ENCODE measurements at places on chromosomes 3 and 15.
A peak's percentile ranks its signal among the peaks of the same experiment; 100 is the strongest.

DNA sequence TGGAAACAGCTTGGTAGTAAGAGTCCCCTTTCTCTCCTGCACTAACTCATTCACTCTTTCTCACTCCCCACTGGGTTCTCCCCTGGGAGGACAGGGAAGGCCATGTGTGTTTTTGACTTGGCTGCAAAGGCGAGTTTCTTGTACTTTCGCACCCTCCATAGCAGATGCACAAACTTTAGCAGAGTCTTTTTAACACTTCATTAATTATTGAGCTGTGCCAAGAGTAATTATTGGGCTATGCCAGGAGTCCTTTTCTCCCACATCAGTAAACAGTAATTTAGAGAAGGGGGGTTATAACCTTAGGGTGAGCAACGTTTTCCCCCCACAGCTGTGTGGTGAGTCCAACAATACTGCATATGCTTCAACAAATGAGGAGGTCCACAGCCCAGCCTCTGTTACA, 224.4 kb upstream of the ATP11B start:
- DNase-seq, result no peak

GRCh38 chr3:62312201-62312600, 61.1 kb downstream of the FEZF2 start:
- DNase-seq, result no peak

GRCh38 chr15:68972201-68973065, 42.1 kb upstream of the NOX5 start:
- no peak for DNase-seq

GRCh38 chr3:168341192-168341815, 245.6 kb upstream of the GOLIM4 start:
- DNase-seq, result no peak

GRCh38 chr15:31828594-31828993, 201.7 kb upstream of the CHRNA7 start:
- DNase-seq, result no peak

DNA sequence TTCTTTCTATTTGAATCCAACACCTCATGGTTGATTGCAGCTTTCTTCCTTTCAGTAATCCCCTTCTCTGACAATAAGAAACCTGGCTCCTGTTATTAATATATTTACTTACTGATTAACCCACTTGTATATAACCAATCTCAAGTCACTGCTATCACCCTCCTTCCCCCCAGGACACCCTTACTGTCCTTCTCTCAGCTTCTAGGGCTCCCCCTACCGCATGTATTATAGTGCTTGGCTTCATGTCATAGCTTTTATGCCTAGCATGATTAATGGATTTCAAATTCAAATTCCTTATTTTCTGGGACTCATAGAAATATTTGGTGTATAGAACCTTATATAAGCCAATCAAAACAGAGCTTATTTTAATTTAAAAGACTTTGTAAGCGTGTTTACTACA, 75.7 kb upstream of the BNIP2 start:
- no peak for DNase-seq

- no peak for DNase-seq
These were observed 951.4 kb downstream of the PLOD2 start for GRCh38 chr3:145209561-145209960.

GRCh38 chr15:31206386-31207181, 105.1 kb upstream of the TRPM1 start:
- no peak for DNase-seq

DNA sequence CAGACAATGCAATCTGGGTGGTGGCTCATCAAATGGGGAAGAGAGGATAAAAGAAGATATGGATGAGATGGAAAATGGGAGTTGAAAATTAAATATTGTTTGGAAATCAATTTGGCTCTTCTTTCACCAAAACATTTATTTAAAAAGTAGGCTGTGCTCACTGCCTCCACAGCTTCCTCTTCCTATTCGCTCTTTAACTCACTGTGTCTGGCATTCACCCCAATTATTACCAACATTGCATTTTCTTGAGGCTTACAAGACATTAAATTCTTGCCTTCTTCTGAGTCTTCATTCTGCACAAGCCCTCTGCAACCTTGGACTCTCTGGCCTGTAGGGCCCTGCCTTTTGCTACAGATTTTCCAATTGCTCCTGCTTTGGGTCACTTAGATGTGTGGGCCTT, 52.9 kb upstream of the TSPAN3 start:
- no peak for DNase-seq

GRCh38 chr3:67489816-67490215, 164.6 kb downstream of the SUCLG2 start:
- no peak for DNase-seq

GRCh38 chr3:139547666-139548065, 8.1 kb upstream of the RBP1 start:
- DNase-seq, result no peak

GRCh38 chr3:197398286-197398878, 100.0 kb upstream of the DLG1 start:
- DNase-seq, result peak; percentile 29

DNA sequence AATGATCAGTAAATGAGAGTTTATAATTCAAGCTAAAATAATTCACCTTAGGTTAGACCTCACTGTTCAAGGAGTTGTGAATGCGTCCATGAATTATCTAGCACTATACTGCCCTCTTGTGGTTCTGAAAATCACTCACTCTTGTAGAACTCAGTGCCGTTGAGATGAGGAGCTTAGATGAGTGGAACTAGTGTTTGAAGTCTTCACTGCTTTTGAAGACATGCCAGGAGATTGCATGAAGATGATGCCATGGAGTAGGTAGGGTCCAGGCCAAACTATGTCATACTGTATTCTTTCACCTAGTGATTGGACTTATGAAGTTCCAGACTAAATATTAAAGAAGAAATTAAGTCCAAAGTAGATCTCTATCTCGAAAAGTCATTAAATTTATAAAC, 28.8 kb downstream of the LYSMD4 start:
- no peak for DNase-seq

DNA sequence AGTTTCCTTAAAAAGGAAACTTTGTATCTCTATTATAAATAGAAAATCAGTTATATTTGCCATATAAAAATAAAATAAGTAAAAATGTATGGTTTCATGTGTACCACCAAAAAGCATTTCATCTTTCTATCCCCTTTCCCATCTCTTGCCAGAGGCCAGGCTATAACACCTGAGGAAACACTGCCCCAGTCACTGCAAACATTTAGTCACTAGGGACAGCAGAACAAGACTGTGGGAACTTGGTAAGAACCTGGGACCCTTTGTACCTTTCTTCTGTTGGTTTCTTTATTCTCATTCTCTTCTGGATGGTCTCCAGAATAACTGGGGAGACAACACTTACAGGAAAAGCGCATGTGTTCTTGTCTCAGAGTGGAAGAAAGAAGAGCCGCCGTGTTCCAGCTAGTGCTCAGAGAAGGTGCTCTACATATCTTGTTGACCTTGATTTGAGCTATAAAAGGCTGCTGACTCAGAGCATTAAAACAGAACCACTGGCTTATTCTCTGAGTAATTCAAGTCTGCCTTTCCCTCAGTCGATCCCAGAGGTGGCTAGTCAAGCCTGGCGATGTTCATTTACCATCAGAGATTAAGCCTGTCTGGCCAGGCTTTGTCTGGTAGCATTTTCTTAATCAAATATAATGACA, 361.6 kb downstream of the RBMS3 start:
- DNase-seq, result no peak

DNA sequence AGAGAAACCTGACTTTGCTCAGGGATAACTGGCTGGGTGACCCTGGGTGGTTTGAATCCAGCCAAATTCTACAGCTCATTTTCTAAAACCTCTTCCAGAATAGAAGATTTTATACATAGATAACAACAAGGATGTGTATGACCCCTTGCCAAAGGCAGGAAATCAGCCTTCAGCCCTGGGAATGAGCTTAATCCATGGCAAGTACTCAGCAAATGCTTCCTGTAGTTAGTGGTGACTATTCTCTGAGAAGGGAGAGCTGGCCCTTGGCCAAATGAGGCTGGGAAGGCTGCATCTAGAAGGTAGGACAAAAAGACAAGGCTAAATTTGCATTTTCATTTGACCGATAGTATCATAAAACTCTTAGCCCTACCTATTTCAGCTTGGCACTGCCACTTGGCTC, 4.6 kb upstream of the HACD3 start:
- no peak for DNase-seq

GRCh38 chr15:39430389-39430788, 150.5 kb upstream of the THBS1 start:
- DNase-seq, result no peak

- DNase-seq, result no peak
These were observed 108.2 kb downstream of the EOMES start for GRCh38 chr3:27613846-27614500.

GRCh38 chr3:195859061-195859845, 47.5 kb upstream of the MUC4 start:
- DNase-seq, result peak; percentile 81

DNA sequence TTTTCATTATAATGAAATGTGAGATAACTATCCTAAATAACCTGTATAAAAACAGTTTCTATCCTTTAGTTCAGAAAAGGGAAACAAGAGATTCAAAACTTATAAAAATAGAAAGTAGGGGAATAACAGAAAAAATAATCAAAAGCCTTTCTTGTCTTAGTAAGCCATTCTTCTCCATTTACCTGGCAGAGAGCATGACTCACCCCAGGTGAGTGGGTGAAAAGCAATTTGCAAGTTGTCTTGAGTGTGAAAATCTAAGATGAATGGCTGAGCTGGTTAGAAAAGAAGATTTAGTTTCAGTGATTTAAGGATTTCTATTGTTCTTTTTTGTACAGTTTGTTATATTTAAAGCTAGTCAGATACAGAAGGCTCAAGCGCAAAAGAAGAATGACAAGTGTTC, 702.0 kb downstream of the GRM7 start:
- no peak for DNase-seq

- no peak for DNase-seq
These were observed 81.1 kb downstream of the IQCH start for GRCh38 chr15:67335534-67336222.

DNA sequence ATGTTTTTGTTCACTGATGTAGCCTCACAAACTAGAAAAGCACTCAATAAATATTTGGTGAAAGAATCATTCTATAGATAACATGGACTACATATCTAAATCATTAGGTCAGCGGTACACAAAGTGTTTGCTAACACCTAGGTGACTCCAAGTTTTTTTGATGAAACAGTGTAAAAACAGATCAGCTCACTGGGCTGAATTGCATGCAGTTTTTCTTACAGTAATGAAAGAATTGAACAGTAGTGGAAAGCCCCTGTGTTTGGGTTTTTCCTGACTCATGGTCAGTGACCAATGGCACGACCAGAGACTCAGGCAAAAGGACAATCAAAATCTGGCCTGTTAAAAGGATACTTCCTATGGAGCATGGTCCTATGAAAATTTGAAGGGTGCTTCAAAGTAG, 384.3 kb upstream of the EPHA6 start:
- no peak for DNase-seq

GRCh38 chr3:190041333-190042041, 79.2 kb downstream of the P3H2 start:
- no peak for DNase-seq

- DNase-seq, result no peak
These were observed 152.6 kb downstream of the GREM1 start for GRCh38 chr15:32870240-32871033.

DNA sequence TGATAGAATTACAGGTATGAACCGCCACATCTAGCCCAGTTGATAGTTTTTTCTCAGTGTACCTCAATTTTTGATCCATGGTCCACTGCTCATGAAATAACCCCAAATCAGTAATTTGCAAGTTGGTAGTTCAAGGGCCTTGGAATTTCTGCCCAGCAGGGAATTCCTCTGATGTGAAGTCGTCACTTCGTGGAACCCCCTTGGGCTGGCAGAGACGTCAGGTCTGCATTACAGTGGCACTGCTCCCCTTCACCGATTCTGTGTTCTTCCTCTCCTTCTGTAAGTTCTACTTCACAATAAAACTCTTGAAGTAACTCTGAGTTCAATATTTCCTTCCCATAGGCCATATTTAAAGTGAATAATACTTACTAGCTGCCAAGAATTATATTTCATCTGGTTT, 881.0 kb downstream of the OTOL1 start:
- DNase-seq, result no peak

- DNase-seq, result no peak
These were observed 68.2 kb downstream of the HMCES start for GRCh38 chr3:129346695-129347457.

GRCh38 chr15:41323611-41324010, 8.8 kb downstream of the OIP5 start:
- no peak for DNase-seq

DNA sequence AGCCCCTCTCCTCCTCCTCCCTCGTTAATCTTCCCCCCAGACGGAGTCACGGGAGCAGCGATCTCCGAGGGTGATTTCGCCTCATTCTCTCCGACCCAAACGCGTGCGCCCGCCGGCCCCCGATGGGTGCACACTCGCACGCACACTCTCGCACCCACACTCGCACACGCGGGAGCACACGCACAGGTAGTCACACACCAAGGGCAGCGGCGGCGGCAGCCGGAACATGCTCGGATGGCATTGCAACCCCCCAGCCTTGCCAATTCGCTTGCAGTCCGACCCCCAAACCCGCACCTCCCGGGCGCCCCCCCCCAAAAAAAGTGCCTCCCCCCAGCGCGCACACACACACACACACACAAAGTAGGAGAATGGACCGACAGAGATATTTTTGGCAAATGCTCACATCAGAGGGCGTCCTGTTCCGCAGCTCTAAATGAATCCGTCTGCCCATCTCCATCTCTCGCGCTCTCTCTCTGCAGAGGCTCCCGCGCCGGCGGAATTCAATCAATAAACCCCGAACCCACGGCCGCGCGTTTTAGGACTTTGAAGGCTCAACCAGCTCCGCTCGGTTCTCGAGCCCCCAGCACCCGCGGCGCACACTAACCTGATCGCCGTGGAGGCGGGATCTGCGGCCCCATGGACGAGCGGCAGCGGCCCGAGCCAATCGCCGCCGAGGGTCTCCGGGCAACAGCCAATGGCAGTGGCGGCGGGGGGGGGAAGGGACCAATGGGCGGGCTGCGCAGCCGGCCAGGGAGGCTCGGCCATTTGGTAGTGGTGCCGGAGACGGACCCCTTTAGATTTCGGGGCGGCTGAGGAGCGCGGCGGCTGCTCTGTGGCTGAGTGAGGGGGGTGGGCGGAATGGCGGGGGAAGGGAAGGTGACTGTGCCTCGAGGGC, at the start of gene ANP32A:
ANP32A (minus strand) TSS at position 601 of the 895 bp plus-strand sequence; CDS start at position 457, 144 bp downstream.
- peak; percentile 99 for DNase-seq
